ENCODE measurements at places on chromosomes 3 and 15.
A peak's percentile ranks its signal among the peaks of the same experiment; 100 is the strongest.

DNA sequence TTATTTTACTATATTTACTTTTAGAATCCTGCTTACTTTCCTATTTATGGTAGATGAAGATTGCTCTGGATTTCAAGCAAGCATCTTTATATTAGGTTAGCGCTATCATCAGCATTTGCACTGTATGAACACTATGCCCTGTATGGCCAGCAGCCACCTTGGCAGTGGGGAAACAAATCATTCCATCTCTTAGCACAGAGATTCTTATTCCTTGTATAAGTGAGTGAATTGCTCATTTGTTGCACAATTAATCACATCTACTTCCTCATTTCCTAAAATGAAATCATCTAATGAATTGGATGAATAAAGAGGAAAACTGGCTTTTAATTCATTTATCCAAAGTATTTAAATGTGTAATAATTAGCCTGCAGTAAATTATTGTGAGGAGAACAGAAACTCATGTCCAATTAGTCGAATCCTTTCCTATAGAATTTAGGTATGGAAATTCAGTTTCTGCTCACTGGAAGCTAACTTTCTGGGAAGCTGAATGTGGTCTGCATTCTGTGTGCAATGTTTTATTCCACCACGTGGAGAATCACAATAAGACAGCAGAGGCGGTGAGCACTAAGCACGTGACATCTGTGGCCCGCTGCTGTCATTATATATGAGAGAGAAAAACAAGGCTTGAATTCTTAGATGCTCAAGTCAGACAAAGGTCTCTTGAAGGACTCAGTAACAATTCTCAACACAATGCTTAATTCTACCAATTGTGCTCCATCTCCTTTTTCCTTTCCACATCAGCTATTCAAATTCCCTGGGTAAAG lies 93.4 kb downstream of the PEX5L start:
- DNase-seq = no peak

- DNase-seq = peak; percentile 57
Observed at GRCh38 chr3:128080323-128081080, 28.3 kb downstream of the SEC61A1 start.

- DNase-seq = peak; percentile 92
Observed at GRCh38 chr3:69411346-69411745, 25.5 kb upstream of the FRMD4B start.

GRCh38 chr15:60396958-60397771 lies 621 bp downstream of the ANXA2 start:
- DNase-seq = peak; percentile 80

DNA sequence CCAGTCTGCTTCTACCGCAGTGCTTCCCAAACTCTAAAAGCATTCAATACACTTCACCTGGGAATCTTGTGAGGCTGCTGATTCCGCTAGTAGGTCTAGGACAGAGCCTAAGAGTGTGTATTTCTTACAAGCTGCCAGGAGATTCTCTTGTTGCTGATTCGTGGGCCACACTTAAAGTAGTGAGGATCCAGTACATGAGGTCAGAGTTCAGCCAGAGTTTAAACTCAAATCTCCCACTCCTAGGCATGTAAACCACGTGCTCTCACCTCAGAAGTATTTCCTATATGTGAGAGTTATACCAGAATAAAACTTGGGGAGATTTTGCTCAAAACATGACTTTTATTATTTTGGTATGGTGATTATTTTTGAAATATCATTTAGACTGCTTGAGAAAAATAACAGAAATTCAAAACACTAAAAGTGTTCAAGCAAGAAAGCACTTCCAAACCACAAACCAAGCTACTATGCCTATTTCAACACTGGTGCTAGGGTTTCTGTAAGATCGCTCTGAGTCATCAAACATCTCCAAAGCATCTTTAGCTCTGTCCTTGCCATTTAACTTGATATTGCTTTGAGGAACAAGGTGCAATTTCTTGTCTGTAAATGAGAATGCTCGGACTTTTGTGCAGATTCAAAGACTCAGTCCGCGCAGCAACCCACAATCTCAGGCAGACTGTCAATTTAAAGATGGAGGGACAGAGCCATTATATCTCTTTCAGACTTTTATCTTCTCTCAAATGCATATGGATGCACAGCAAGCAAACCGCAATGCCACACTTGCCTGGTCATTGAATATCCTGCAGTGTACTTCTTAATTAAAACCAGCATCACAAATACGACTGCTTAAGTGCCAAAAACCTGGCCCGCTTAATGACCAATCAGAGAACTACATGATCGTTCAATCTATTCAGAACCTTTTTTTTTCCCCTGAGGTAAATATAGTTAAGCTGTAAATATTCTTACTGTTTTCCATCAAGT lies 59.8 kb downstream of the AGTR1 start:
- DNase-seq = no peak

DNA sequence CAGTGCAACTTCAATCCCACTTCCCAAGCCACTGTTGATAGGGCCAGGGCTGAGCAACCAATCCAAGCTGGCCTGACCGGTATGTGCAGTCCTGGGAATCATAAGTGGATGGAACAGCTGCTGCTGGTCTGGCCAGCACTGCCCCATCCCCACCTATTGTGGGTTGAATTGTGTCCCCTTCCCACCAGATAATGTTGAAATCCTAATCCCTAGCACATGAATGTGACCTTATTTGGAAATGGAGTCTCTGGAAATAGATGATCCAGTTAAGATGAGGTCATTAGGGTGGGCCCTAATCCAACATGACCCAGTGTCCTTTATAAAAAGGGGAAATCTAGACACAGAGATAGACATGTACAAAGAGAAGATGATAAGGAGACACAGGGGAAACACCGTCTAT lies 13.7 kb upstream of the PDIA5 start:
- DNase-seq = no peak

GRCh38 chr3:51392355-51393133 lies 1.5 kb downstream of the RBM15B start:
- DNase-seq = no peak

DNA sequence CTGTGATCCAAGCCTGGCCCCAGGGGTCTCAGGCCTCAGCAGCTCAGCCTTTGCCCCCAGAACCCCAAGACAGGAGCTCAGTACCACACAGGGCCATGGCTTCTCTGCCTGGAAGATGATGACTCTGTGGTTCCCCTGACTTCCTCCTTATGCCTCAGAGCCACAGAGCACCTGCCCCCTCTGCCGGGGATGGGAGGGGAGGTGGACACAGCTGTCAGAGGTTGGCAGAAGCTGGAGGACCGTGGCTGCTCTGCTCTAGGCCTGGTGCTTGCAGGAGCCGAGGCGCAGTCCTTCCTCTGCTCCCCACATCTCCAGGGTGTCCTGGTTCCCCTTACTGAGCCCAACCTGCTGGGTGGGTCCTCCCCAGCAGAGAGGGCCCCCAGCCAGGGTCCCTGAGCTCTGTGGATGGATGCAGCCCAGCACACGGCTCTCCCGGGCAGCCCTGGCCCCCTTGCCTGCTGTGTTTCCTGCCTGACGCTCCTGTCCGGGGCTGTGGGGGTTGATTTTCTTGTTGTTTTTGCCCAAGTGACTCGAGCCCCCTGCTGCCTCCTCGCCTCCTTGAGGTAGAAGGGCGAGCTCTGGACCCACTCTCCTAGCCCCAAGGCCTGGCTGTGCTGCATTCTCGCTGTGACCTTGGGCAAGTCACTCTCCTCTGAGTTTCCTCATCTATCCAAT lies 36.6 kb downstream of the PSTPIP1 start:
- DNase-seq = no peak

- DNase-seq = no peak
Observed at GRCh38 chr3:160945336-160945735, 159.8 kb downstream of the B3GALNT1 start.

GRCh38 chr3:186239321-186239720 lies 122.7 kb downstream of the DGKG start:
- no peak for DNase-seq

GRCh38 chr3:197000211-197000610 lies 29.4 kb downstream of the MELTF start:
- no peak for DNase-seq

DNA sequence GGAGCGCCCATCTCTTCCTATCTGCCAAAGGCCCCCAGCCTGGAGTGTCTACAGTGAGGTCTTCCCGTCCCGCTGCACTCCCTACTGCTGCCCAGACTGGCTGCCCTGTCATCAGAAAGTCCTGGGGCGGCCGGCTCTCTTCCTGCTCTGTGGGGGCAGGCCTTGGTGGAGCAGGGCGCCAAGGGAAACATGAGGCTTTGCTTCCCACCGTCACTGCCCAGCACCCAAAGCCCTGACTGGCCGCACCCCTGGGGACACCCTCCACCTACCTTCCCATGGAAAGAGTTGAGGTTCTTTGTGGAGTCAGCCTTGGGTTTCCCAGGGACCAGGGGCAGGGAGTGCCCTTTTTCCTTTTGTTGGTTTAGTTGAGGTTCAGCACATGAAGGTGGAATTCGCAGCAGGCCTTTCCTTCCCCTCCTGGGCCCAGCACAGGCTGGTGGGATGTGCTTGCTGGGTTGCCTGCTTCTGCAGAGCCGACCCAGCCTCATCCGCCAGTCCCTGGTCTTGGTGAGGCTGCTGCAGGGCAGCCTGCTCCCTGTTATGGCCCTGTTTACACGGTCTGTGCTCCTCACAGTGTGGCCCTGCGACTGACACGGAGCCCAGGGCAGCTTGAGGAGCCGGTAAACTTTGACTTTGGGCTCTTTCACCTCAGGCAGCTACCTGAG lies 51.8 kb upstream of the PLXNA1 start:
- no peak for DNase-seq

GRCh38 chr3:97910931-97911351 lies 61.3 kb downstream of the RIOX2 start:
- DNase-seq = no peak

GRCh38 chr15:42490291-42490670 lies 660 bp downstream of the ZNF106 start:
- no peak for DNase-seq

- DNase-seq = no peak
Observed at GRCh38 chr3:118098827-118099226, 935.8 kb downstream of the IGSF11 start.
